ENCODE measurements at places on chromosomes 6 and 20. TPM values are rescaled to one million over a fixed set of nuclear protein-coding genes. Genes with fewer than 3 reads are reported as not detected.

Gene HNF4A
- total RNA-seq = not detected

Gene ZSCAN23
- 1.9 TPM for total RNA-seq

Gene ZBTB12
- 4.2 TPM for total RNA-seq

Gene LTA
- total RNA-seq = not detected

Gene DUSP15
- not detected for total RNA-seq

Gene SLC22A7
- total RNA-seq = not detected

Gene ARFGEF3
- 1.7 TPM for total RNA-seq

Gene FKBP1C
- 1.6 TPM for total RNA-seq

Gene ISM1
- not detected for total RNA-seq

Gene PPP1R14C
- 0.47 TPM for total RNA-seq

Gene SLC35F1
- total RNA-seq = not detected

Gene DEFB132
- total RNA-seq = not detected

Gene MAPK13
- total RNA-seq = 4.1 TPM

Gene ID1
- 245 TPM for total RNA-seq

Gene RHAG
- not detected for total RNA-seq

Gene OPRM1
- not detected for total RNA-seq

Gene SLC35D3
- not detected for total RNA-seq

Gene PSORS1C1
- total RNA-seq = 11.9 TPM
